Stimulated activated CD8-positive, alpha-beta memory T cell treated with anti-CD3 and anti-CD28 coated beads, Interleukin-2, amount 100 ng/mL, for 1 hour (primary cell): ENCODE measurements at places on chromosomes 16 and 17.

- no peak for DNase-seq
Observed at GRCh38 chr17:6327007-6327406, 107.9 kb downstream of the AIPL1 start.

- DNase-seq: no peak
Observed at GRCh38 chr17:2721603-2722002, 10.0 kb upstream of the CLUH start.

- no peak for DNase-seq
Observed at GRCh38 chr17:4725646-4726310, 5.5 kb upstream of the MED11 start.

DNA sequence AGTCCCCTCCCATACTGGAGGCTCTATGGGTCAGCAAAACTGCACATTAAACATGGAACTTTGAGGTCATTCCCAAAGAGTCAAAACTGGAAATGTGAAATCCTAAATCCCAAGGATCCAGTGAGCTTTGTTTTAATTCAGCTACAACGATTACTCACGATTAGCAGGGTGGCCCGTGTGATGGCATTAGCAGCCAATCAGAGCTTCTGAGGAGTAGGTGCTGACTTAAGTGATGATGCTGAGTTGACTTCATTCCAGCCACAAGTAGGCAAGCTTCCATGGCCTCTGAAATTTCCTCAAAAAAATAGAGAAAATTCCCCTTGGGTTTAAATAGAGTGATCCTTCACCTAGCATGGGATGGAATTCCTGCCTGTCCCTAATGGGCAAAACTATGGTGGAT is 28.1 kb upstream of the BEAN1 start:
- DNase-seq: no peak

GRCh38 chr17:60395508-60396065 is 3.7 kb upstream of the USP32 start:
- DNase-seq: no peak

GRCh38 chr17:45346216-45347015 is 29.6 kb upstream of the MAP3K14 start:
- no peak for DNase-seq

GRCh38 chr16:19393226-19394111 is 24.2 kb upstream of the TMC5 start:
- DNase-seq: no peak

- no peak for DNase-seq
Observed at GRCh38 chr17:42310787-42311215, 22.5 kb downstream of the STAT5A start.

GRCh38 chr17:2996810-2997670 is 66.4 kb downstream of the OR1D5 start:
- DNase-seq: no peak

- no peak for DNase-seq
Observed at GRCh38 chr17:43453331-43453812, 30.4 kb upstream of the DHX8 start.

- DNase-seq: no peak
Observed at GRCh38 chr16:22814711-22815105, 746 bp downstream of the HS3ST2 start.

- DNase-seq: no peak
Observed at GRCh38 chr17:72556944-72557826, 436.4 kb downstream of the SOX9 start.

DNA sequence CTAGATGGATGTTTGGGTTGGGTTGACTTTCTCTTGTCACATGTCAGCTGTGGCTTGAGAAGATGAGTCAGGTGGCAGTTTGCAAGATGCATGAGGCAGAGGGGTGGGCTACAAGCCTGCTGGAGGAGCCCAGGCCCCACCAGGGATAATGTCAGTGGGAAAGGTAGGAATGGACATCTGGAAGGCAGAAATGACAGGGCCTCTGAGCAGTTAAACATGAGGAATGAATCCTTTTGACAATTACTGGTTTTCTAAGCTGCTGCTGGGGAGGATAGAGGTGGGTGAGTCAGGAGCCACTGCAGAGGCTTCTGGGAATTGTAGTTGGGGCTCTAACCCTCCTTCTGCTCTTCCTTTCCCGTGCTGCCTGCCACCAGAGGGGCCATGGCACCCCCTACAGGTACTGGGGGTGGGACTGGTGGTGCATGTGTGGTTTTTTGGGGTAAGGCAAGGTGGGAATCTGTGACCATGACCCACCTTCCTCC is 15.7 kb downstream of the SLC52A1 start:
- peak; percentile 13 for DNase-seq

DNA sequence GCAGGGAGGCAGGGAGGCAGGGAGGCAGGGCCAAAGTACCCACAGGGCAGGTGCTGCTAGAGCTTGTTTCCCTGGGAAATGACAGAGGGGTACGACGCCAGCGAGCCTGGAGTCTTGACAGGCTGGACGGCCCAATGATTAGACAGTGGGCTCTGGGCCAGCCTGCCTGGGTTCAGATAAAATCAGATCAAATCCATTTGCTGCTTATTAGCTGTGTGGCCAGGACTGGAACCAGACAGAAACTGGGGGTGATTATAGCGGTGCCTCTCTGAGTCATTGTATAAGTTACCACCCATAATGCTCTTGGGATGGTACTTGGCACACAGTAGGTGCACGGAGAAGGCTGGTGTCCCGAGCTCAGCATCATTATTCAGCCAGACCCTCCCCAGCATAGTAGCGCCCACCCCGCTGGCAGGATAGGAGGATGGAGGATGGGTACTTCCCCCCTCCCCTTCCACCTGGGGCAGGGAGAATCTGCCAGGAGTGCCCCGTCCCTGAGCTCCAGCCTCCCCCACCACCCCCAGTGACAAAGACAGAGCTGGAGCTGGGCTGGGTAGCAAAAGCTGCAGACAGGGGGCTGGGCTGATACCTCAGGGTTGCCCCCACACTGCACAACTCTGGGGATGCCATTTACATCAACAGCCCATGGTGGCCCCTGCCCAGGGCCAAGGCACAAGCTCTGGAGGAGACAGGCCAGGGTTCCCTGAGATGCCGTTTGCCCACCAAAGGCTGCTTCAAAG is 77.6 kb upstream of the TNRC6C start:
- DNase-seq: no peak

- DNase-seq: no peak
Observed at GRCh38 chr17:27218719-27219488, 75.0 kb upstream of the WSB1 start.

DNA sequence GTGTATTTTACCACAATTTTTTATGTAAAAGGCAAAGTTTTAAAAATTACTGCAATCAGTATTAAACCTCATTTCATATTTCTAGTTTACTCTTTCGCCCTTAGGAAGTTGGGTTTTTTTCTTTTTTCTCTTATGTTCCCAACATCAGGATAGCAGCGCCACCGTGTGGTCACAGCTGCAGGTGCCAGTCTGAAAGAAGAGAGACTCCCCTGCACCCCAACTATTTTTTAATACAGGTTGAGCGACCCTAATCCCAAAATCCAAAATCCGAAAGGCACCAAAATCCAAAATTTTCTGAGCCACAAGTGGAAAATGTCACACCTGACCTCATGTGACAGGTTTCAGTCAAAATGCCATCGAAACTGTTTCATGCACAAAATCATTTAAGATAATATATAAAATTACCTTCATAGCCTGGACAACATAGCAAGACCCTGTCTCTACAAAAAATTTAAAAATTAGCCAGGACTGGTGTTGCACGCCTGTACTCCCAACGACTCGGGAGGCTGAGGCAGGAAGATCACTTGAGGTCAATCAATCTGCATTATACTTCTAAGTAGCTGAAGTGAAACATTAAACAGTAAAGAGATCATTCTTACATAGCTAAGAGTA is 21.8 kb upstream of the ASGR2 start:
- DNase-seq: peak; percentile 57

GRCh38 chr17:8534498-8535188 is 95.9 kb downstream of the MYH10 start:
- DNase-seq: no peak

- no peak for DNase-seq
Observed at GRCh38 chr16:77556201-77556873, 121.5 kb upstream of the ADAMTS18 start.

DNA sequence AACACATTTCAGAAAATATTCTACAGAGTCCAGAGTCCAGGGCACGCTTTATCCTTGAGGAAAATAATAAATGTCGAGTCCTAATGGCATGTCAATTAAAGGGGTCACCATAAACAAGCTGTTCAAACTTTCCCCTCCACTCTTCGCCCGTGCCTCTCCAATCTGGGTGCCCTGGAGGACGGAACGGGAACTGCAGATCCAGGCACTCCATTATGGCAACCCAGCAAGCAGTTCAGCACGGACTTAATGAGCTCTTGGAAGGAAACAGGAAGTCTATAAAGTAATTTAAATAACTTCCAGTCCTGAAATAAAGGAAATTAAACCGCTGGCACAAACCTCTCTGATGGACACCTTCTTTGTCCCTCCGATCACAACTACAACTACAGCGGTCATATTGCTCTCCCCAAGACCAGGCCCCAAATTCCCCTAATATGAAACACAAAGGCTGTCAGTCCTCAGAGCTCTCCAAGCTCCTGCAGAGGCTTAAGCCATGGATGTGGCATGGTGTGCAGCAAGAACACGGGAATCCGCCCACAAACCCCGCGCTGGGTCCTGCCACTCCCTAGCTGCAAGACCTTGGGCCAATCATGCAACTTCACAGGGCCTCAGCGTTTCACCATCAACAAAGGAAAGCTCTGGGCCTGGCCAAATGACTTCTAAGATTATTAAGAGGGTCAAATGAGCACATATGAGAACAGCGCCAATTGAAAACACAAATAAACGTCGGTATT is 52.6 kb downstream of the ZFHX3 start:
- DNase-seq: no peak

DNA sequence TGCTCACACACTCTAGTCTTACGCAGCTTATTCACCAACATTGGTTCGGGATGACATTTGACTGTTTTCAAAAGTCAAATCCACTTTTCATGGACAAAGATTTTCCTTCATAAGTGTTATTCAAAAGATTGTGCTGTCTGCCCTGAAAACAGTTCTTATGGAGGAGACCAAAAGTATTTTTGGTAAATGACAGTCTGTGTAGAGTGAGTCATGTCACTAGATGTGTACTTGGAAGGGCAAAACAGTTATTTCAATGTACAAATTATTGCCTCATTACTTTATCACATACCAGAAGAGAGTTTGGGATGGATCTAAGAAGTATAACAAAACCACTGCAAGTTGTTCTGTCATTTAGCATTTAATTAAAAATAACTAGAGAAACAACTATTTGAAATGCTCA is 265.6 kb downstream of the CDH13 start:
- DNase-seq: no peak

GRCh38 chr17:69567130-69567529 is 152.6 kb downstream of the MAP2K6 start:
- no peak for DNase-seq

- DNase-seq: no peak
Observed at GRCh38 chr16:17780181-17780580, 309.4 kb upstream of the XYLT1 start.

- DNase-seq: no peak
Observed at GRCh38 chr16:84443166-84443802, 61.2 kb downstream of the MEAK7 start.

DNA sequence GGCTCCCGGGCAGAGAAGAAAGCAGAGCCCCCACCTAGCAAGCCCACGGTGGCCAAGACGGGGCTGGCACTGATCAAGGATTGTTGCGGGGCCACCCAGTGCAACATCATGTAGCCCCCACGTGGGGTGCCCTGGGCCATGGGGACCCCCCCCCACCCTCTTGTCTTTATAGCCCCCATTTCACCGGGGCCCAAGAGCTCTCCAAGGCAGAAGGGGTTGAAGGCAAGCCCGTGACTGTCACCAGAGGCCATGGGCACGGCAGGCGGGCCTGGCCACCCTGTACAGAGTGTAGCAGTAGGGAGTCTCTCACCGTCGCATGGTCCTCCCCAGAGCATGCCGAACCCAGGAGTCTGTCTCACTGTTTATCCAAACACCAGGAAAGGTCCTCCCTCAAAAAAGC is 56.2 kb downstream of the MARF1 start:
- no peak for DNase-seq

DNA sequence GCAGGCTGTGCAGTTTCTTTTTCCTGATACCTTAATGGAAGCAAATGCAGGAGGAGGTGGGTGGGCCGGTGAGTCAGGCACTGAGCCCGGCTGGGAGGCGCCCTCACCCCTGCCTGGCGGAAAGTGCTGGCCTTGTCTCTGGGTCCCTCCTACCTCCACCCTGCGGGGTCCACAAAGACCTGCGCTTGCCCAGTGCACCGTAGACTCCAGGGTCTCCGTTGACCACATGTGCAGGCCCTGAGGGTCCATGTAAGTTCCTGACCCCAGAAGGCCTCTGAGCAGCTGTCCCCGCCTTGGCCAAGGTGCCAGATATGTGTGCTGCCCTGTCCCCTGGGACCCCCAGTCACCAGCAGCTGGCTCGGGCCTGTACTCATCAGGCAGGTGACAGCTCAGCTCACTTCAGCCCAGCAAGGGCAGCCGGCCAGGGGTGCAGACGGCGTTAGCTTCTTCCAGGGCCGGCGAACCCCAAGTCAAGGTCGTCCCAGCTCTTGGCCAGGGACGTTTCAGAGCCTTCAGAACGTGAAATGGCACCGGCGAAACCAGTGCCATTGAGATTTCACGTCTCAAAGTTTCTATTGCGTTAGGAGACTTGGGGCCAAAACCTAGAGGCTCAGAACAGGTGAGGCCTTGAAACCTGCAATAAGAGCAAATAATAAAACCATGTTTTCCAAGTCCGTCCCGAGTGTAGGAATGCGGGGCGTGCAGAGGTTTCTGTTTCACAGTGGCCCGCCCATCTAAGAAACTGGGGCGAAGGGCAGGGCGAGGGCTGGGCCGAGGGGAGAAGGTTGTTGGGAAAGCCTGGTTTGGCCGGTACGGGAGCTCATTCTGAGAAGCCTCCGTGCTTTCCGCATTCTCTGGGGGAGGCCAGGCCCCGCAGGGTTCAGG is 12.1 kb downstream of the METRNL start:
- no peak for DNase-seq

DNA sequence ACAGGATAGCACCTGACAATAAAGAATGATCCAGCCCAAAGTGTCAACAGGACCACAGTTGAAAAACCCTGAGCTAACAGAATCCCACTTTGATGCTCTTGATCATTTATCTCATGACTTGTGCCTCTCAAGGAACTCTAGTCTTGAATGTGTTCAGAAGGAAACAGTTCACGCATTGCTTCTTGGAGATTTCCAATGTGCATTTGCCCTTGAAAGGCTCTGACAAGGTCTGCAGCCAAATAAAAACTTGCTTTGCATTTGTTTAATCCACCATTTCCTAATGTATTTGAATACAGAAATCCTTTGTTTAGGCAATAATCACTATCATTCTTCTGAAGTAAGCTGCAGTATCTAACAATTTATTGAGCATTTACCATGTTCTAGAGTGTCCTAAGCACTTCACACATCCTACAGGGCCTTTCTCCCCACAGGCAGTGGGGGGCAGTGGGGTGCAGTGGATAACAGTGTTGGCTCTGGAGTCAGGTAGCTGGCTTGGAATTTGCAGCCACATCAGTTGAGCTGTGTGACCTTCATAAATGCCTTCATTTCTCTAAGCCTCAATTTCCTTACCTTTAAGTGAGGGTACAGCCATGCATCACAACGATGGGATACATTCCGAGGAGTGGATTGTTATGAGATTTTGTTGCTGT is 239.7 kb downstream of the XYLT1 start:
- no peak for DNase-seq

- DNase-seq: no peak
Observed at GRCh38 chr16:11672206-11673090, 4.2 kb downstream of the SNN start.
